Endothelial cell of coronary artery (primary cell): ENCODE measurements at places on chromosomes 5 and 9. TPM values are rescaled to one million over a fixed set of nuclear protein-coding genes. Genes with fewer than 3 reads are reported as not detected.

The ANXA6 gene
- 359 and 397 TPM in 2 replicates for total RNA-seq

The SLC6A19 gene
- not detected in 2 replicates for total RNA-seq

The IL31RA gene
- total RNA-seq: under 0.01 and 0.27 TPM in 2 replicates

The MAMDC2 gene
- total RNA-seq: 3.0 and 10.2 TPM in 2 replicates

The TTLL11 gene
- total RNA-seq: 2.7 and 4.8 TPM in 2 replicates

The BSPRY gene
- not detected in 2 replicates for total RNA-seq

The TIMD4 gene
- not detected in 2 replicates for total RNA-seq

The PCDHB2 gene
- total RNA-seq: 1.8 and 3.5 TPM in 2 replicates

The PRSS3 gene
- 16.2 and 53.4 TPM in 2 replicates for total RNA-seq

The MELK gene
- 13.8 and 28.4 TPM in 2 replicates for total RNA-seq

The DDX4 gene
- total RNA-seq: not detected in 2 replicates

The VCAN gene
- 9.6 and 219 TPM in 2 replicates for total RNA-seq

The BARX1 gene
- 0.09 TPM in 1 of 2 replicates, not detected in the other for total RNA-seq

The PRR16 gene
- 0.09 and 1.6 TPM in 2 replicates for total RNA-seq

The ARL14EPL gene
- total RNA-seq: 0.18 TPM in 1 of 2 replicates, not detected in the other

The HBEGF gene
- total RNA-seq: 17.5 and 21.1 TPM in 2 replicates

The MRRF gene
- 34.3 and 34.9 TPM in 2 replicates for total RNA-seq

The PCDHGA12 gene
- total RNA-seq: 4.8 and 6.7 TPM in 2 replicates

The G3BP1 gene
- 234 and 259 TPM in 2 replicates for total RNA-seq

The DCAF10 gene
- 11.3 and 18.9 TPM in 2 replicates for total RNA-seq

The CARD6 gene
- 21.1 and 22.9 TPM in 2 replicates for total RNA-seq

The DMRT1 gene
- under 0.01 TPM in 1 of 2 replicates, not detected in the other for total RNA-seq

The SPATA6L gene
- total RNA-seq: 0.47 and 1.3 TPM in 2 replicates

The TMEM161B gene
- total RNA-seq: 8.0 and 10.4 TPM in 2 replicates

The S1PR3 gene
- 8.5 and 72.5 TPM in 2 replicates for total RNA-seq

The IRX1 gene
- total RNA-seq: 0.27 TPM in 1 of 2 replicates, not detected in the other

The OCLN gene
- total RNA-seq: 3.4 and 4.1 TPM in 2 replicates

The HAPLN1 gene
- total RNA-seq: 0.09 TPM in 1 of 2 replicates, not detected in the other

The CATSPER3 gene
- 0.09 and 0.19 TPM in 2 replicates for total RNA-seq

The IL13 gene
- not detected in 2 replicates for total RNA-seq

The SCGB3A2 gene
- total RNA-seq: not detected in 2 replicates

The FXN gene
- total RNA-seq: 2.5 and 3.7 TPM in 2 replicates

The NTMT1 gene
- 36.5 and 40.3 TPM in 2 replicates for total RNA-seq

The SARDH gene
- 0.27 and 4.0 TPM in 2 replicates for total RNA-seq

The NTRK2 gene
- 0.09 and 0.18 TPM in 2 replicates for total RNA-seq

The LCN12 gene
- 0.09 TPM in 1 of 2 replicates, not detected in the other for total RNA-seq

The NME5 gene
- total RNA-seq: 1.2 and 1.5 TPM in 2 replicates

The PCDHGA4 gene
- total RNA-seq: 2.6 and 5.0 TPM in 2 replicates

The ACTBL2 gene
- total RNA-seq: 0.28 TPM in 1 of 2 replicates, not detected in the other

The SYK gene
- not detected in 2 replicates for total RNA-seq

The SPAAR gene
- 10.4 and 12.7 TPM in 2 replicates for total RNA-seq

The DMGDH gene
- total RNA-seq: under 0.01 TPM in 1 of 2 replicates, not detected in the other

The AQP7 gene
- 0.09 TPM in 1 of 2 replicates, not detected in the other for total RNA-seq

The GDA gene
- total RNA-seq: not detected in 2 replicates

The HTR1A gene
- total RNA-seq: 0.09 TPM in 1 of 2 replicates, not detected in the other

The SHISAL2B gene
- not detected in 2 replicates for total RNA-seq

The NUTM2F gene
- total RNA-seq: not detected in 2 replicates

The NR2F1 gene
- 24.9 and 68.1 TPM in 2 replicates for total RNA-seq

The PCDHGB6 gene
- 1.7 and 2.7 TPM in 2 replicates for total RNA-seq

The STK32A gene
- total RNA-seq: under 0.01 and 0.38 TPM in 2 replicates

The PCDHGB7 gene
- total RNA-seq: 5.8 and 6.8 TPM in 2 replicates

The NRG2 gene
- total RNA-seq: 0.66 and 2.1 TPM in 2 replicates

The OLFML2A gene
- total RNA-seq: under 0.01 and 0.28 TPM in 2 replicates

The ENTPD8 gene
- total RNA-seq: under 0.01 TPM in 1 of 2 replicates, not detected in the other

The GHR gene
- total RNA-seq: 0.66 and 0.99 TPM in 2 replicates
